ENCODE measurements at places on chromosomes 1 and 21.
A peak's percentile ranks its signal among the peaks of the same experiment; 100 is the strongest.

DNA sequence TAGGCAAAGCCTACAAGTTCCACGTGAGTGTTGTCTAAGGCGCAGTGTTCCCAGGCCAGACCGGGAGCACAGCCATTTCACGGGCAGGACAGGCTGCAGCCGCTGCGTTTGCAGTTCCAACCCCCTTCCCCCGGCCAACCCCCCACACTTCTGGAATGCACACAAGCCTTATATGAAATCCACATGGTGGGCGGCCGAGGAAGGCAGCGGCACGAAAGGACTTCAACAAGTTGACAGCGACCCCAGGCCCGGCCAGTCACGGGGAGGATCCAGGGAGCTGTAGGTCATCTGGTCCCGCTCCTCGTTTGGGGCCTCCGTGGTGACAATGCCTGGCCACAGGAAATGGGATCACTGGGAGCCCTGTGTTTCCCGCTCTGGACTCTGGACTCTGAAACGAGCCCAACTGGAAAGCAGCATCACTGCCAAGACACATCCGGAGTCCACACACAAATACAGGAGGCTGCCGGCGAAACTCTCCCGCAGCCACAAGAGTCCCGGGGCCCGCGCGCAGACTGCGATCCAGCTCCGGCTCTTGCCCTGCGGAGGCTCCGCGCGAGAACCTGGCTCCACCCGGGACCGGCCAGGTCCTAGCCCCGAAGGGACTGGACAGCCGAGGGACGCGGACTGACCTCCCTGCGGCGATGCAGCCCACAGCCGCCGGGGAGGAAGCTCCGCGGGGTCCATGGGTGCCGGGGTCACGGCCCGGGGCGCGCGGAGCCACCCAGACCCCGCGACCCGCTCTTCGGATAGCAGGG, 794 bp downstream of the NID1 start:
- peak; percentile 78 for DNase-seq

DNA sequence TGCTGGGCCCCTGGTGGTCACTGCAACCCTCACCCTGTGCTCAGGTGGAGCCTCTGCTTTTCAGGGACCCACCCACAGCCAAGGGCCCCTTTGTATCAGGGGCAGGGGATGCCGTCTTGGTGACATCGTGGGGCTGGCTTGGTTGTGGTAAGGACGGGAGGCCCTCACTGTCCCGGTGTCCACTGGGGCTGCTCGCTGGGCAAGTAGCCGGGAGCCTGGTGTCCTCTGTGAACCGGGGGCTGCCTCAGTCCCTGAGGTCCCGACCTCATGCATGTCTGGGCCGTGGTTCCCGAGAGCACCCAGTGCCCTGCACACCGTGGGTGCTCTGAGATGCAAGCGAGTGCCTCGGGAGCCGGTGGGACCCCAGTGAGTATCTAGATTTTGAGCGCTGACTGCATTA, 56.0 kb upstream of the TTC34 start:
- DNase-seq: no peak

DNA sequence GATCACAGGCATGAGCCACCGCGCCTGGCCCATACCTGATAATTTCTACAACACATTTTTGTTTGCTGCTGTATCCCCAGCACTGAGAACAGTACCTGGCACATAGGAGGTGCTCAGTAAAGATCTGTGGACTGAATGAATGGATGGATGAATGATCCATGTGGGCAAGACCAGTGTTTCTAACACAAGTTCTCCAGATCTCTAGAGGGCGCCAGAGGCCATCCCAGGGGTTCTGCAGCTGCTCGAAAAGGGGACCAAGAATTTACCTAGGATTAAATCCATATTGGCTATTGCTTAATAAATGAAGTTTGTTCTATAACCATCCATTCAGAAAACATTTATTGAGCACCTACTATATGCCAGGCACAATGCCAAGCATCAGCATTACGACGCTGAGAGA, 167.7 kb downstream of the ACTL8 start:
- DNase-seq: peak; percentile 16

DNA sequence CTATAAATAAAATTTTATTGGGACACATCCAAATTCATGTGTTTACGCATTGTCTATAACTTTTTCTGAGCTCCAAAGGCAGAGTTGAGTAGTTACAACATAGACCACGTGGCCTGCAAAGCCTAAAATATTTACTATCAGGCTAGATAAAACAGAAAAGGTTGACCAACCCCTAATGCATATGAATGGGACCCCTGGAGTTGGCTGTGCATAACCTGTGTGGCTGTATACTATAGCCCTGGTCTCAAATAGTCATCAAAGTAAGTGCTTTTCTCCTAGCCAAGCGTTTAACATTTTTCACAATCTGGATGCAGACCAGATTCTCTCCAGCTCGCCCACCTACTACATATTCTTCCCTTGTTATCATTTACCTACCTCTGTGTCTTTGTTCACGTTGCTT, 60.4 kb downstream of the CYYR1 start:
- DNase-seq: no peak

- DNase-seq: no peak
Observed at GRCh38 chr1:203336097-203336496, 14.8 kb downstream of the FMOD start.

DNA sequence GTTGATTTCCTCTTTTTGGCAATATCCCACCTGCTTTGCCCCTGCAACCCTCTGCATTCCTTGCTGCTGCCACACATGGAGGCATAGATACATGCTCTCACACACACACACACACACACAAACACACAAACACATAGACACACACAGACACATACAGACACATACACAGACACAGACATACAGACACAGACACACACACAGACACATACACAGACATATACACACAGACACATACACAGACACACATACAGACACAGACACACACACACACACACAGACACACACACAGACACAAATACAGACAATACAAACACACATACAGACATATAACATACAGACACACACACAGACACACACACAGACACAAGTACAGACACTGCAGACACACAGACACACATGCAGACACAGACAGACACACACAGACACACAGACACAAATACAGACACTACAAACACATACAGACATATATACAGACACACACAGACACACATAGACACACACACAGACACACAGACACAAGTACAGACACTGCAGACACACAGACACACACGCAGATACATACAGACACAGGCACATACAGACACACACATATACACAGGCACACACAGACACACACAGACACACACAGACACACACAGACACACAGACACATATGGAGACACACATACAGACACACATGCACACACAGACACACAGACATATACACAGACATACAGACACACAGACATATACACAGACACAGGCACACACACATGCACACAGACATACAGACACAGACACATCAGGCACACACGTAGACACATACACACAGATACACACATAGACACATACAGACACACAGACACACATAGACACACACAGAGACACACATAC, 83.3 kb downstream of the MAP3K7CL start:
- DNase-seq: no peak

- DNase-seq: no peak
Observed at GRCh38 chr1:39613250-39613649, 26.2 kb downstream of the HEYL start.

GRCh38 chr1:2433196-2433595, 20.8 kb upstream of the PEX10 start:
- no peak for DNase-seq

DNA sequence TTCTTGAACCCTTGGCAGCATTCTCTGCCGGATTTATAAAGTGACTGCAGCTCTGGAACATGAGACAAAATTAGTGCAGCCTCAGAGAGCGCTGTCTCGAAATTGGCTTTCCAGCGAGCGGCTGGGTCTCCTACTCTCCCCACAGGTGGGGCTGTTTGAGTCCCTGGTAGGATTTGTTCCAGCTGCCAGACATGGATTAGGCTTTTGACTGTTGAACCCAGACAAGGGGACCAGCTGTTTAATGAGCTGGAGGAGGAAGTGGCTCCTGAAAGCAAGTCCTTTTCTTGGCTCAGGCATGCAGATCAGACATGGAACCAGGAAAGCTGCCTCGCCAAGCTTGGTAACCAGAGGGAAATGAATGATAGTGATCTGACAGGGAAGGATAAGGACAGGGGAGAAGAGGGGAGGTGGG, 69.6 kb downstream of the UBIAD1 start:
- no peak for DNase-seq

DNA sequence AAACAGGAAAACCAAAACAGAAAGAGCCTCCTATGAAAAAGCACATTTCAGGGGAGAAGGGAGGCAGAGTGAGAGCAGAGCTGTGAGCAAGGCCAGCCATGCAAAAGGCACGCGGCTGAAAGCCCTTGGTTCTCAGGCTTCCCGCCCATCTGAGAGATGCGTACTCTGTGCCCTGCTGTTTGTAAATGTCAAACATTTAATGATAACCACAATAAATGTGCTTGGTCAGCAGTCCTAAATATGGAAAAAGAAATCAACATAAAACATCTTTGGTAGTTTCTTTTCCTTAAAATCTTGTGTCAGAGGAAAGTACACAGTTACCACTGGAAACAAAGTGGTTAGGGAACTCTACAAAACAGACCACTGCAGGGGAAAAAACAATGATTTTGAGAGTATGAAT, 283.1 kb downstream of the DSCAM start:
- DNase-seq: no peak

All from fibroblast of skin of right quadriceps (primary cell).